ENCODE measurements at places on chromosomes 12 and 14.
A peak's percentile ranks its signal among the peaks of the same experiment; 100 is the strongest.

- no peak for DNase-seq
Observed at GRCh38 chr14:80152763-80153162, 58.5 kb downstream of the DIO2 start.

DNA sequence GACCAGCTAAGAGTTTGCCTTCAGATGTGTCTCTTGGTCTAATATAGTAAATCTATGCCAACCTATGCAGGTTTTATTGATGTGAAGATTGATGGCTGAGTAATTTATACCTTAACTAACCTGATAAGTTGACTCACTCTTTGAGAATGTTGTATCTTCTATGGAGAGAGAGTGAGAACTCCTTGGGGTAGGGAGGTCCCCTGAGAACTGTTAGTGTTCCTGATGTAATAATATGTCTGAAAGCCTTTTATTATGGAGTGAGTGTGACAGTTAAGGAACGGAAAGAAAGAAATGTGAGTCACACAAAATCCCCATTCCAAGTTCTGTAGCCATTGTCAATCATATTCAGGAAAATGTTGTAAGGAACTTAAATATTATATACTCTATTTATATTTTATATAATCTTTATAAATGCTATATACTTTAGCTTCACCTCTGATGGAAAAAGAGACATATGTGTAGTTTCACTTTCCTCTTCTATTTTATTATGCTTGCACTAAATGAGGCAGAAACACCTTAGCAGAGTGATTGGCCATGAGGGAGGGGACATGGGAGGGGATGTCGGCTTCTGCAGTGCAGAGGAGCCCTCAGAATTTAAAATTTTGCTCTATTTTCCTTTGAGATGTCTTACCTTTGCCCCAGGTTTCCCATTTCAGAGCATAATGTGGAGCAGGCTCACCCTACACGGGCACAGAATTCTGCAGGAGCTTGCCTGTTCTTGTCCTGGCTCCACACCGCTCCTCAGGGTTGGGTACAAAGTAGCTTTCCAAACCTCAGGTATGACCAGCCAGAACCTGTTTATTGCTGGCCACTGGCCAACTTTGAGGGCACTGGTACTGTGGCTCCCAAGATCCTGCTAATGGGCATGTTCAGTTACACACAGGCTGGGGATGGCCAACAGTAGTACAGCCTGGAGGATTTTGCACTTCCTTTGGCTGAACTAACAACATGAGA lies 57.7 kb downstream of the ARF6 start:
- no peak for DNase-seq

DNA sequence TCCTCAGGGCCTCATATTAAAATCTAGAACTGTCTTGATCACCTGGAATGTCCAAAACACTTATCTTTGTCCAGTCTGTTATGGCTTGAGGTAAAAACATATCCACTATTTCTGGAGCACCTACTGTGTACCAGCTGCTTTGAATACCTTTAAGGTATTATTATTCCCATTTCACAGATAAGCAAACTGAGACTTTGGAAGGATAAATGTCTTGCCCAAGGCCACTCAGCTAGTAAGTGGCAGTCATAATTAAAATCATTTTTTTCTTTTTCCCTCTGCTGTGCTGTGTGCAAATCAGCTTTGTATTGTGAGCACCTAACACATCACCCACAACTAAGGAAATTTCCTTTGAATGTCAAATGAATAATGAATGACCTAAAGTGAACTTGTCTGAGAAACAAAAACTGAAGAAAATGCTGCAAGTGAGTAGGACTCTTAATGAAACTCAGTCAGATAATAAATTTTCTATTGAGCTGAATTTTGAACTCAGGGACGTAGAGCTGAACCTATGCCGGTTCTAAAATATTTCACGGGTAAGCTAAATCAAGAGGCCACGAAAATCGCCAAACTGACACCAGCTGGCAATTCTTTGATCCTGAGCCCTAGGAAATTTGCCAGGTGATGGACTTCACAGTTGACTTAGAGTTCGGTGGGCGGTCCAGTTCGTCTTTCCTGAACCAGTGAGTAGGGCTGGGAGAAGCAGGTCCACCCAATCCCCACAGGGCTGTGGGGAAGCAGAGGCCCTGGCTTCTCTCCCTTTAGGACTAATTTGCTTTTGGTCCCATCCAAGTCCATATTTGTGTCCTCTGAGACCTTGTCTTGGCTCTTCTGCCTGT lies 159.7 kb upstream of the PWP1 start:
- no peak for DNase-seq

- no peak for DNase-seq
Observed at GRCh38 chr12:106709068-106709511, 65.4 kb upstream of the RIC8B start.

GRCh38 chr12:9626291-9626690 lies 18.6 kb upstream of the KLRB1 start:
- DNase-seq: no peak

DNA sequence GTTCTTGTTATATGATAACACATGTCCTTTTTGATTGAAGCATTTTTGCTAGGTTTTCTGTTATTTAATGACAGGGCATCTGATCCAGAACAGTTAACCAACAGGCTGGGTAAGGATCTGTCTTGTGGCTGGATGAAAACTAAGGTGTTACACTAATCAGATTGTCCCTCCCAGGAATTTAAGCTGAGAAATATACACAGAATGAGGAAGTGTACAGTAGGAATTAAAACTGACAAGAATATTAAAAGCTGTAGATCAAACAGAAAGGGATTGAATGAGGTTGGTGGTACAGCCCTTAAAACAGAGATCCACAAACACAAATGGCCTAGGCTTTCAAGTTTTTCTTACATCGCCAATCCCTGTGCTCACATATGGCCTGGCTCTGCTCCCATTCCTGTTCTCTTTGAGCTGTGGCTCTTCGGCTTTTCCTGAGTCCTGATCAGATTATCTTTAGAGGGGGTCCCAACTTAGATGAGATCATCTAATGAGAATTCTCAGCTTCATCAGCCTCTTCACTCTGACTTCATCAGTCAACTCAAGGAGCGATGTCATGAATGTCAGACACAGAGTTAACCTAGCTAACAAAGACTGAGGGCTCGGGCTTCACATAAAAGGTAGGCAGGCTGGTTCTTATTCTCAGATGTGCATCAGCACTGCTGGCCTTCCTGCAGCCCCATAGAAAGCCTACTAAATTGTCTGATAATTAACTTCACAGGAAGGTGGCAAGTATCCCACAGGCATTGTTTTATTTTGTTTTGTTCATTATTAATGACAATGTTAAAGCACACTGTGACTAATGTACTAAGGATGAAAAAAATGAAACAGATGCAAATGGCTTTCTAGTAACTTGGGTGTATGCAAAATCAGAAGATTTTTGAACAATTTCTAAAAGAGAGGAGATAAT lies 11.4 kb downstream of the PYGL start:
- no peak for DNase-seq

- DNase-seq: no peak
Observed at GRCh38 chr14:41960281-41960680, 353.6 kb downstream of the LRFN5 start.

- DNase-seq: no peak
Observed at GRCh38 chr12:122190842-122191668, 8.1 kb downstream of the LRRC43 start.

- DNase-seq: no peak
Observed at GRCh38 chr14:92792885-92793284, 1.2 kb upstream of the GOLGA5 start.

GRCh38 chr12:78035901-78036606 lies 205.4 kb downstream of the NAV3 start:
- DNase-seq: no peak

- no peak for DNase-seq
Observed at GRCh38 chr12:29455087-29455486, 42.4 kb downstream of the OVCH1 start.

GRCh38 chr12:25386831-25387731 lies 136.4 kb upstream of the KRAS start:
- peak; percentile 37 for DNase-seq

DNA sequence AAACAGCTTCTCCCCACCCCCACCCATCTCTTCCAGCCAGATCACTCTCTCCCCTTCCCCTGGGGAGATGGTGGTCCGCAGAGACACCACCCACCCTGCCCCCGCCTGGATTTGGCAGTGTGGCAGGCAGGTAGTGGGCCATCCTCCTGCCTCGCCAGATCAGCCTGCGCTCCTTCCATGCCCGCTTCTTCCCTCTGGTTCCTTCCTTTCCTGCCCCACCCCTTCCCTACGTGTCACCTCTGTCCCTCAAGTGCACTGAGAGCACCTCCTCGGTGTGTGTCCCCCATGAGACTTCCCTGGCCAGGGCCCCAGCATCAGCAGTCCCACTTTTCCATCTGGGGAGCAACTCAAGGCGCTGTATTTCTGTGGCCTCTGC lies 632 bp downstream of the NYNRIN start:
- no peak for DNase-seq

- no peak for DNase-seq
Observed at GRCh38 chr12:116418551-116418950, 140.6 kb upstream of the MAP1LC3B2 start.

DNA sequence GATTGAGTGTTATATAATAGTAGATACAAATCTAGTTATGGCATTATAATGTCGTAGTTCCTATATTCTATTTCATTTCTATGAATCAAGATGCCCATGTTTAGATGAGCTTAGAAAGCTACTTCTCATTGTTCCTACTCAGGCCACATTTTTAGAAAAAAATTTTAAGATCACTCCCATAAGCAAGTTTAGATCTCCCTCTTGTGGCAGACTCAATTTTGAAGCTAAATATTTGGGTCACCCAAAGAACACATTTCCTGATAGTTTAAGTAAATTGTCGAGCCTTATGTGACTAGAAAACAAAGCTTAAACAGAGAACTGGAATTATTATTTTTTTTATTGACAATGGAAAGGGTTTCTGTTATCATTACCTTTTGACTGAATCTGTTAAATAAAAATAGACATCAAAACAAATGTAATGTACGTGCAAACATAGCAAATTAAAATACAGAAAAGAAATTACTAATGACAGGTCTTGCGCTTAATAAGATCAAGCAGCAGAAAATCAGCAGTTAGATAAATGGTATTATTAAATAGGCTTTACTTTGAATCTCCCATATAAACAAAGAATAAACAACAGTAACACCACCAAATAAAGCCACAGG lies 180.2 kb downstream of the ACSS3 start:
- DNase-seq: no peak

DNA sequence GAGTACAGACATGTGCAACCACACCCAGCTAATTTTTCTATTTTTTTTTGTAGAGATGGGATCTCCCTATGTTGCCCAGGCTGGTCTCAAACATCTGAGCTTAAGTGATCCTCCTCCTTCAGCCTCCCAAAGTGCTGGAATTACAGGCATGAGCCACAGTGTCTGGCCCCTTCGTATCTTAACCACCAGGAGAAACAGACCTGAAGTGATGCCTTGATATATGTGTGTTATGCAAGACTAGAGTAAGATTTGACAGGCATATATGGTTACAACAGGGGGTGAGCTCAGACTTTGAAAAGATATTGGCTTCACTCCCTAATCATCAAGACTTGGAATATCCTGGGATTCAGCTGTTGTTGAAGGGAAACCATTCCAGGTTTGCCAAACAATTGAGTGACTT lies 10.7 kb upstream of the GALNT6 start:
- no peak for DNase-seq

DNA sequence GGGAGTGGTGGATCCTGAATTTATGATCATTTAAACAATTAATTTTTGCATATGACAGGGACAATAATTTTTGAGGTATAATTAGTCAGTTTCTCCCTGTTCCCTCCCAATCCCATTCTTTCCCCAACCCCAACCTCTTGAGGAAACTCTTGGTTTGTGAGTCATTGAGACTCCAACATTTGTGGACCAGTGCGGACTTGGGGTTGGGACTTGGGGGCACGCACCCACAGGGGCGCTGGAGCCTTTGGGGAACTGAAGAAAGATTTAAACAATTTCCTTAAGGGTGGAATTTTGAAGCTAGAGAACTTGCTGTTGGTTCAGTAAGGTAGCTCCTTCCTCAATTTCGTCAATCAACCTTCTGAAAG lies 17.4 kb upstream of the PTGR2 start:
- DNase-seq: no peak

DNA sequence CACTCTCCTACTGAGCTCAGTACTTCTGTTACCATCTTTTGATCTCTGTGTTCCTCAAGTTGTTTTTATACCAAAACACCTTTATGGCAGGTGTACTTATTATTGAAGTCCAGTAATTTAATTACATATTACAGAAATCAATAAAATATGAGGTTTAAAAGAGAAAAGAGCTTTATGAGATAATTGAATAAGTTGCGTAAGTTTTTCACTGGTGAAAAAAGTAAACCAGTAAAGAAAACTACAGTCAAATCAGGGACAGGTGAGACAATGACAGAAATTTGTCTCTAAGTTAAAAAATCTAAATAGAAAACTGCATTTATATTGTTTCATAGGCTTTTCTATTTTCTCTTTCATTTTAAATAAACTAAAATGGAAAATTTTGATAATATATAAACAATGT lies 29.1 kb upstream of the PTPRB start:
- DNase-seq: no peak

GRCh38 chr14:80364274-80364673 lies 153.0 kb upstream of the DIO2 start:
- no peak for DNase-seq

DNA sequence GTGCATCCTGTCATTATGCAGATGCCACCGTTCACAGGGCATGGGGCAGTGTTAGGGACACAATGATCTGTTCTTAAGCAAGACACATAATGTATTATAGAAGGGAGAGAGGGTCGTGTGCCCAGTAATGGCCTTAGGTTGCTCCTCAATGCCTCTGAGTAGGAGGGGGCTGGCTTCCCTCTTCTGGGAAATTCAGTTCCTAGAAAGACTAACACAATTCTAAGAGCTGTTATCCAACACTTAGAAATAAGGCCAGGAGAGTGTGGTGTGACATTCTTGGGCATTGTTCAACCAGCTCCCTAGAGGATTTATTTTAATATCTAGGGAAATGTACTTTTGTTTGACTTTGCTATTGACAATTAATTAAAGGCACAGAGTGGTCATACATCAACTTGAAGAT lies 118.5 kb downstream of the ADCK1 start:
- DNase-seq: no peak

DNA sequence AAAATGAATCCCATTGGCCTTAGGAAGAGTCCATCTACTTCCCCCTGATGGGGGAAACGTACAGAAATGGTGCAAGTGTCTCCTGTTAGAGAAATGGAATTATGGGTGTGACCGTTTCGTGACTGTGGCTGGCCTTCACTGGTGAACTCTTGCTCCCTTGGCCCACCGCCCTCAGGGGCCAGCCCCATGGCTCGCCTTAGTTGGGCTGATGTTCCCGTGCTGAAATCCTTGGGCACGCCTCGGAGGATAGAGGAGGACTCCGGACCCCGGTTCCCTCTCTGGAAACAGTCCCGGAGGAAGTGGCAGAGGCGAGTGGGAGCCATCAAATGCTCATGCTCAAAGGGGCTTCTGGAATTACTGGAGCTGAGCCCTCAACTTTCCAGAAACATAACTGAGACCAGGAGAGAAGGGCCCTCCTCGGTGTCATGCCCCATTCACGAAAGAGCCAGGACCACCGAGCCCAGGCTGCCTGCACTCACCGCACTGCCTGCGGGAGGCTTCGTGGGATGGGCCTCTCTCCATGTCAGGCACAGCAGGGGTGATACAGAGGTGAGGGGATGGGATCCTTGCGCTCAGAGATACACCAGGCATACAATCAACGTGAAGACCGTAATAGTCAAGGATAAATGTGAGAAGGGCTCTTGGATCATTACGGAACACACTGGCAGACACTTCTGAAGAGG lies 10.1 kb upstream of the CACNA2D4 start:
- DNase-seq: no peak

Data from T-helper 1 cell (primary cell).